Endodermal cell (in vitro differentiated cells): ENCODE measurements at places on chromosomes 11 and 22.
A peak's percentile ranks its signal among the peaks of the same experiment; 100 is the strongest.

DNA sequence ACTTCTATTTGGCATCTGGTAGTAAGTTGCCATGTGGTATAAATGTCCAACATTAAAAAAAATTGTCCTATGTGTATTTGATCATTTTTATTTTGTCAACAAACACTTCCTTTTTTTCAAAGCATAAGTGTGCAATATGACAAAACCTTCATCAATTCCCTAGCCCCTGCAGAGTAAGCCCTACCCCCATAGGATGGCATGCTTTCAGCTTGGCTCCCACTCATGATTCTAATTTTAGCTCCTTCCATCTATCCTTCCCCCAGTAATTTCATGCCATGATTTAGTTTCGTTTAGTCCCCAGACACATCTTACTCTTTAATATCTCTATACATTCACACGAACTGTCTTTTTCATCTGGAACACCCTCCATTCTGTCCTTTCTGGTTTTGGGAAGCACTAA, 250.6 kb upstream of the RAG2 start:
- no peak for DNase-seq

GRCh38 chr22:33329398-33329797, 271.2 kb upstream of the SYN3 start:
- DNase-seq = no peak

GRCh38 chr22:30270832-30271231, 4.2 kb upstream of the OSM start:
- DNase-seq = no peak

- DNase-seq = peak; percentile 73
Observed at GRCh38 chr11:8283465-8284230, 20.0 kb upstream of the LMO1 start.
